ENCODE measurements at places on chromosomes 7 and 10.

DNA sequence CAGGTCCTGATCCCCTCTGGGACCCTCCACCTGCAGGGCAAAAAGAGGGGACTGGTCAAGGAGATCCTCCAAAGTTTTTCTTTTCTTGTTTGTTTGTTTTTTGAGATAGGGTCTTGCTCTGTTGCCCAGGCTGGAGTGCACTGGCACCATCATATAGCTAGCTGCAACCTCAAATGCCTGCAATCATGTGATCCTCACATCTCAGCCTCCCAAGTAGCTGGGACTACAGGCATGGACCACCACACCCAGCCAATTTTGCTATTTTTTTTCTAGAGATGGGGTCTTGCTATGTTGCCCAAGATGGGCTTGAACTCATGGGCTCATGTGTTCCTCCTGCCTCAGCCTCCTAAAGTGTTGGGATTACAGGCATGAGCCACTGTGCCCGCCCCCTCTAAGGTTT lies 41.0 kb downstream of the EPHB4 start:
- no peak for DNase-seq

DNA sequence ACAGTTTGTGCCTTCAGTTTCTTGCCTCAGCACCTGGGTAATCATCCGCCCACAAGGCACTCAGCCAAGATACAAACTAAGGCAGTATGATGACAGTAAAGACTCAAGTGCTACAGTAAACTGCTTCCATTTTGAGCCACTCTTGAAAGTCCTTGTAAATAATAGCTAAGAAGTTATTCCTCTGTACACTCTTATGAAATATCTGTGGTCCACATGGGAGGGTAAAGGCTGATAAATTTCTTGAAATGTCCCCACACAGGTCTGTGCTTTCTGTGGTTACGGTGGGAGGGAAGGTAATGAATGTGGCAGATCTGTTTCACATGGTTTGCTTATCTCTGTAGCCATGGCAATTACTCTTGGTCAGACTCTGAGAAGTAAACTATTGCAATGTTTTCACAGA lies 551.0 kb upstream of the ZWINT start:
- peak; percentile 68 for DNase-seq

DNA sequence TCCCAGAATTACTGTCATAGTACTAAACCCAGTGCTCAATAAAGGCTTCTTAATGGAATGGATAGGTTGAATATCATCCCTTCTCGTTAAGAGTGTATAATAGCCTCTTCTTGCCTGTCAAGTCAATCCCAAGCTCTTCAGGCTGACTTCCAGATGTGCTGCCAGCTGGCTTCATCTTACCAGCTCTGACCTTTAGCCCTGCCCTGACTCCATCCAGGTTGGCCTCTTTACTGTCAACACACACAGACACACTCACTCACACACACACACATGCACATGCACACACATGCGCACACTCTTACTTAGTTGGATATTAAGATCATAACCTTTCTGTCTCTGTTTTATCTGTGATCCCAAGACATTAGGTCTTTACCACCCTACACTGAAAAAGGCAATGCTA lies 49.1 kb downstream of the ASB4 start:
- no peak for DNase-seq

DNA sequence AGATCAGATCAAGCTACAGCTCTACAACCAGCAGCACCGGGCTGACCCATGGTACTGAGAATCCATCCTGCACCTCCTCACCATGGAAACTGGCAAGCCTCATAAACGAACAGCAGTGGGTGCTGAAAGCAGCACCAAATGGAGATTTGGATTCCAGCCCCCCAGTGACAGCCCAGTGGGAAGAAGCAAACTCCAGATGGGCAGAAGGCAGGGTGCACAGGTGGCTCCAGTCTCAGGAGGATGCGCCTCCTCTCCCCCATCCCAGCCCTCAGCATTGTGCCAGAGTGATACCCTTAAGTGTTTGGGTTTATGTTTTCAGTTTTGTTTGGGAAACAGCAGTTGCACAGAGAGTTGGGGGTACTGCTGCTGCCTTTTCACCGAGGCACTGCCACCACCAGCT lies 20.6 kb upstream of the SMO start:
- no peak for DNase-seq

DNA sequence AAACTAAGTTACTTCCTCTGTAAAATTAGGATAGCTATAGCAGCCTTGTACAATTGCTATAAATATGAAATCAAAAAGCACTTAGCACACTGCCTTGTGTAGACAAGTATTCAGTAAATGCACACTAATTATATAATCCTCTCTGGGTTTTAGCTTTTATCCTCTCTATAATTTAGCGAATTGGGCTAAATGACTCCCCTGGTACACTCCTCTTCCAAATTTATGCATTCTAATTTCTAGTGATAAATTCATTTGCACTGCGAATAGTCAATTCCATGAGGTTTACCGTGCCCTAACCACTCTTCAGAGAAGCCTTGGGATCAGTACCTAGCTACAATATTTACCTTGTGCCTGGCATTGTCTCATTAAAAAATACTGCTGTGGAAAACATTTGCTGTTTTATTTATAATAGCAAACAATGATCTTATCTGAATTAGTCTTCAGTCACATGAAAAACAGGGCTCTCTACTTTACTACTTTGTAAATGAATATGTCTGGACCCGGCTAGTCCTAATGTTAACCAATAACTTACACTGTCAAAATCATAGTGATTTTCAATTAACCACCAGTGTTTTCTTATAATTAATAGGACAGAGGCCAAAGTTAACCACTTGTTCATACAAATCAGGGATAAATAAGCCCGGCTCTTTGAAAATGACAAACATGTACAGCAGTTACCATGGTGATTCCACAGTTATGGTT lies 577.9 kb downstream of the IPMK start:
- DNase-seq: no peak

GRCh38 chr10:5970527-5970926 lies 6.8 kb downstream of the IL15RA start:
- no peak for DNase-seq

DNA sequence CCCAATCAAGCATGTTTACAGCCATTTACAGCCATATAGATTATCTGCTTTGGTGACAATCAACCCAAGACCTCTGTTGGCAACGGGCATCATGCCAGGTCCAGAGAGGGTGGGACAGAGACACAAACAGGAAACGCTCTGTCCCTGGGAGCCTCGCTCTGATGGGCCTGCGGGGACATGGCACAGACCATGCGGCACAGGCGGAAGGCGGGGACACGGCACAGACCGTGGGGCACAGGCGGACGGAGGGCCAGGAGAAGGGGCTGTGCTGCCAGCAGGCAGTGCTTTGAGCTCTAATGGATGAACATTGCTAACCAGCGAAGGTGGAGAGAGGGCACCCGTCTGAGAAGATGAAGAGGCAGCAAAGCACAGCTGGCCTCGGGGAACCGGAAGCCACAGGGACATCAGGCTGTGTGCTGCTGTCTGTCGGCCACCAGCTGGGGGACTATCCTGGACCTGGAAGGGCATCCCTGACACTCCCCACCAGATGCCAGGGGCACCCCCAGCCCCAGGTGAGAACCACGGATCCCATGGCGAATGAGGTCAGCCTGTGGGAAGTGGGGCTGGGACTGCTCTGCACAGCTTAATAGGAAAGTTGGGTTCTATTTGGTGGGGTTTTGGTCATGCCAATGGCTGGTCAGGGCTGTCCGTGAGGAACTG lies 61.0 kb downstream of the DIP2C start:
- DNase-seq: no peak

DNA sequence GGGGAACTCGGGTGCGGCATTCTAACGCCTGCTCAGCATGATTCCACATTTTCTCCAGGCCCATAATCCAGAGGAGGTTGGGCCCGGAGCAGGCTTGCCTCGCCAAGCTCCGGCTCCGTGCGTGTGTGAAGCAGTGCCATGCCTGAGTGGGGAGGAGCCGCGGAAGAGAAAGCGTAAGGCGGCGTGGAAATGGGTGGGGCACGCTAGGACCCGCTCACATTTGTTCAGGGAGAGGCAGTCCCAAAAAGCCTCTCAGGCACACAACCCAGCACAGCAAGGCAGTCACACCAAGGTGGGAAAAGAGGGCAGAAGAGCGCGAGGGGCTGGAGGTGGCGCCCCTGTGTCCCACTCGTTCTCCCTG lies 695 bp upstream of the VDAC2 start:
- peak; percentile 88 for DNase-seq

GRCh38 chr7:129055294-129055816 lies 444 bp upstream of the TNPO3 start:
- DNase-seq: no peak

- no peak for DNase-seq
Observed at GRCh38 chr10:16686054-16686902, 130.9 kb downstream of the RSU1 start.

DNA sequence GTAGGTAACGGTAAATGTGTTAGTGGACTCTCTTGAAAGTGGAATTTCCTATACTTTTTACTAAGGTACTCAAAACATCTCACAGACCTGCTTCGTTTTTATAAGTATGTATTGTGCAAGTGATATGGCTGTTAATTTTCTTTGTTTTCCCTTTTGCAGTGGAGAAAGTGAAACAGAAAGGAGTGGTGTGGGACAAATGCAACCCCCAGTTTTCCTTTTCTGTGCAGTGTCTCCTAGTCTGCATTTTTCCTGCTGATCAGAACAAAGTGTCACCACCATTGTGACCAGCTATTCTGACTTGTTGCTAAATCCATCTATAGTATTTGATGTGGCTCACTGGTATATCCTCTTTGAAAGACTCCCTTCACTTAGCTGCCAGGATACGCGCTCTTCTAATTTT lies 410.0 kb downstream of the EXOC4 start:
- peak; percentile 33 for DNase-seq

Data from OCI-M1 (cell line).